ENCODE measurements at places on chromosomes 2 and 18.

DNA sequence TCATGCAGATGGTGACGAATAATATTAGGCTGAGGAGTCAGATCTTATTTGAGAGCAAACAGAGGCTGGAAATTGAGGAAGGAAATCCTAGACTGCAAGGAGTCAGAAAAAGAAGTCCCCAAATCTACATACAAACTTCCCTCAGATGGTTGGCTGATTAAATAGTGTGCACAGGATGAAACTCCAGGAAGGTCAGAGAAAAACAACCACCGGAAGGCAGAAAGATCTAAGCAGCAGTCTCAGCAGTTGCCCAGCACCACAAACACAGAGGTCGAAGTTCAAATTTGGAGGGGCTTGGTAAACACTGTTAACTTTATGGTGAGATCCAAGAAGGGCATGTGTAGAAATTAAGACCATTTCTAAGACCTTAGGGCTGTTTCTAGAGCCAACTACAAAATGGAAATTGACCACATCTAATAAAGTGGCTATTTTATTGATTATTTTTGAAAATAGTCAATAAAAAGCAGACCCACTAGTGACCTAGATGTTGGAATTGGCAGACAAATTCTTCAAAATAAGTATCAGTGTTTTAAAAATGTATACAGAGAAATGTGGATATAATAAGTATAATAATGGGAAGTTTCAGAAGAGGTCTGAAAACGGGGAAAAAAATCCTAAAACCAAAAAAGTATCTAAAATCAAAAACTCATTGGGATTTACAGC, 134.8 kb downstream of the GALNT1 start:
- DNase-seq = no peak

GRCh38 chr2:208531361-208531760, 124.8 kb downstream of the PTH2R start:
- no peak for DNase-seq

GRCh38 chr2:64915510-64915900, 73.7 kb upstream of the SLC1A4 start:
- DNase-seq = no peak

DNA sequence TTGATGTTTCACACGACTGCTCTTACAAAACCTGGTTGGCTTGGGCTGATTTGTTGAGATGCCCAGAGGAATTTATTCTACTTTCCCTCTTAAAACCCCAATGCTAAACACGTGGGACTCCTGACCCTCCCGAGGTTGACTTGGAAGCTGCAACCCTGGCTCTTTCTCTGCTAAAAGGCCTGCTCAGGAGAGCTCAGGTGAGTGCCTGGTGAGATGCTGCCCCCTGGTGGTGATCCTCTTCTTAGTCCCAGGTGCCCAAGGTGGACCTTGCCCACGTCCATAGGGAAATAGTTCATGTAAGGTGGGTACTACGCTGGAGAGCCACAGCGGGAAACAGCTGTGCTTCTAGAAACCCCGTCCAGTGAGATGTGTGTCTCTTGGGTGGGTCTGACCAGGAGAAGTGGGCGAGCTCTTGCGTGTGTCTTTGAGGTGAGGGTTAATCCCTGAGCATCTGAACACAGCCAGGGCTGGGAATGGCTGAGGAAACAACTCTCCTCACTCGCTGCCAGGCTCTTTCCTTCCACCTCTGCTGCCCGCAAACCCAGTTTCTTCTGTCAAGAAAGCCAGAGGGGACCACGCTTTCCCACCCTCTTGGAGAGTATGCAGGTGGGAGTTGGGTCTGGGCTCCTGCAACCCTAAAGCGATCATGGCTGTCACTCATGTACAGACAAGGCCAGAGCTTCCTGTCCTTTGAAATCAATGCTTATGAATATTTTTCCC, 25.5 kb upstream of the PXDN start:
- peak; percentile 79 for DNase-seq

DNA sequence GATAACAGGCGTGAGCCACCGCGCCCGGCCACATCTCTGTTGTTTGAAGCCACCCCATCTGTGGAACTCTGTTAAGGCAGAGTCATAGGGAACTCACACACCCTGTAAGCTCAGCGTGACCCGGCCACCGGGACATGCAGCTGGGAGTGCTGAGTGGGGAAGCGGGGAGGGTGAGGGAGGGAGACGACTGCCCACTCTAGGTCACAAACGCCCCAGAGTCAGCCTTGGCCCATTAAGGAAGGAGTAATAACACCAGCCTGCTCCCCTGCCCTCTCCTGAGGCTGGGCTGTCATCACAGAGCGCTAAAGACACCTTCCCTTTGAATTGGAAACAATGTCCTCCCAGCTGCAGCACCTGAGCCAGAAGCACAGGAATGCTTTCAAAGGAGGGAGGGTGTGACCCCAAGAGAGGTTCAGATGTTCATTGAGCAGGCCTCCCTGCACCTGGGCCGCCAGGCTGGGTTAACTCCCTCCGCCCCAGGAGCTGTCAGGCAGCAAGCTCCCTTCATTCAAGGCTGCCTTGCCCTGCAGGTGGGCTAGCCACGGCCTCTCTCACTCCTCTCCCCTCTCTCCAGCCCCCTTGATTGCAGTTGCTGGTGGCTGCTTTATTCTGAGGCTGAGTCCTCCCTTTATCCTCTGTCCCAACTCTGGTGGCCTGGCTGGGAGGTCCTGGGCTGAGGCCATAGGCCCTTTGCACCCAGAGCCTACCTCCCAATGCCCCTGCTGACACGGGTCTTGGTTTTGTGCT, 77.2 kb upstream of the HPCAL1 start:
- no peak for DNase-seq

DNA sequence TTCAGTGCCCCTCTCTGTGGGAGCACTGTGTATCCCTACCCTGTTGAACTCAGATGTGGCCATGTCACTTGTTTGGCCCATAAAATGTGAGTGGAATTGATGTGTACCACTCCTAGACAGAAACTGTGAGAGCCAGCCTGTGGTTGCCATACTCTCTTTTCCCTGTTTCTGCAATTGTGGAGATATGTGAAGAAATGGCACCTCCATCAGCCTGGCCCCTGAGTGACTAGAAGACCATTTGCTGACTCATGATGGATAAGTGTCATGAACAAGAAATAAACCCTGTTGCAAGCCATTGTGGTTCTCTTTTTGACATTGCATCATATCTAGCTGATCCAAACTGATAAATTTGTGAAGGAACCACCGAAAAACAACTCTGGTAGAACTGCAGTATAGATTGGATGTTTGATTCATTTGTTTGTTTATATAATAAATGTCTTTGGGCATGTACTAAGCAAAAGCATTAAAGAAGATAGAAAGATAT, 214.5 kb upstream of the FBXO11 start:
- no peak for DNase-seq

DNA sequence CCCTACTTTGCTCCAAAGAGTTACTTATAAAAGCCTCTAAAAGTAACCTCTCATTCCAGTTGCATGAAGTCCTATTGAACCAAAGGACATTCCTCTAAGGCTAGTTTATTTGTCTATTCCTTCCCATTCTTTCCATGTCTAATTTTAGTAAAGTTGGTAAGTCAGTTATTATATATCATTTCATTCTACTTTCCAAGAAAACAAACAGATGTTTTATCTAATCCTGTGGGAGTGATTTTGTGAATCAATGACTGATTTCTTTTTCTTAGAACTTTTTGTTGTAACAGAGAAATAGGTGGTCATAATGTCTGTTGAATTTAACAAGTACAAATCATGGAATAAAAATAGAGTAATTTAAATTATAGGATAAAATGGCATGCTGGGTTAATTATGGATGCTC, 286.3 kb downstream of the FSIP2 start:
- DNase-seq = no peak

GRCh38 chr2:231966886-231967285, 5.4 kb downstream of the DIS3L2 start:
- DNase-seq = no peak

GRCh38 chr2:231665245-231666170, 42.8 kb upstream of the PTMA start:
- no peak for DNase-seq

- DNase-seq = no peak
Measured at GRCh38 chr2:225531559-225531958, 132.0 kb downstream of the NYAP2 start.

DNA sequence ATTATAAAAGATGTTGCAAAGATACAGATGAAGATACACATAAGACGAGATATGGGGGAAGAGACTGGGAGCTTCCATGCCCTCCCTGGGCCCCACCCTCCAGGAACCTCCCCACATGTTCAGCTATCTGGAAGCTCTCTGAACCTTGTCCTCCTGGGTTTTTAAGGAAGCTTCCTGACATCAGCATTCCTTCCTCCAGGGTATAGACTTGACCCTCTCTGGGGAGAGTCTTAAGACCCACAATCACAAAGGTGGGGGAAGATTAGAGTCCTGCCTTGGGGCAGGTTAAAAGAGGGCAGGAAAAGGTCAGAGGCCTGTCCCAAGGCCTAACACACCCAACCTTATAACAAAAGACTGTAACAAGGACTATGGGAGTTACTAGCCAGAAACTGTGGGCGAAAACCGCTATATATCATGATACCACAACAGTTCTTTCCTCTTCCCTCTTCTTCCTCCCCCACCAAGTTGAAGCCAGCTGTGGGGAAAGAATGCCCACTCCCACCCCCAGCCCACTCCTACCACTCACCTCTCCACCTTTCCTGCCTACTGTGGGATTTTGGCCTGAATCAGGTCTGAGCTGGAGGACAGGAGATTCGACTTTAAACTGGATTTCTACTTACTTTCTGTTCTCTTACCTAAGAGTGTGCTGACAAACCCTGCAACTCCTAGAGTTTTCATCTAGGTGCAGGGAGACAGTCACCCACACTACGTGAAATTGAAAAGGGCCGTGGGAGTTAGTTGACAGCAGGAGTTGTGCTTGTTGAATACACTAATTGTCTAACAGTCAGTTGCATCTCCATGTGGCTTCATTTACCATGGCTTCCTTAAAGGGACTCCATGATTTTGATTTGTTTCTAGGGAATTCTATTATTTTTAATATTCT, 105.0 kb downstream of the LAMA3 start:
- DNase-seq = no peak

DNA sequence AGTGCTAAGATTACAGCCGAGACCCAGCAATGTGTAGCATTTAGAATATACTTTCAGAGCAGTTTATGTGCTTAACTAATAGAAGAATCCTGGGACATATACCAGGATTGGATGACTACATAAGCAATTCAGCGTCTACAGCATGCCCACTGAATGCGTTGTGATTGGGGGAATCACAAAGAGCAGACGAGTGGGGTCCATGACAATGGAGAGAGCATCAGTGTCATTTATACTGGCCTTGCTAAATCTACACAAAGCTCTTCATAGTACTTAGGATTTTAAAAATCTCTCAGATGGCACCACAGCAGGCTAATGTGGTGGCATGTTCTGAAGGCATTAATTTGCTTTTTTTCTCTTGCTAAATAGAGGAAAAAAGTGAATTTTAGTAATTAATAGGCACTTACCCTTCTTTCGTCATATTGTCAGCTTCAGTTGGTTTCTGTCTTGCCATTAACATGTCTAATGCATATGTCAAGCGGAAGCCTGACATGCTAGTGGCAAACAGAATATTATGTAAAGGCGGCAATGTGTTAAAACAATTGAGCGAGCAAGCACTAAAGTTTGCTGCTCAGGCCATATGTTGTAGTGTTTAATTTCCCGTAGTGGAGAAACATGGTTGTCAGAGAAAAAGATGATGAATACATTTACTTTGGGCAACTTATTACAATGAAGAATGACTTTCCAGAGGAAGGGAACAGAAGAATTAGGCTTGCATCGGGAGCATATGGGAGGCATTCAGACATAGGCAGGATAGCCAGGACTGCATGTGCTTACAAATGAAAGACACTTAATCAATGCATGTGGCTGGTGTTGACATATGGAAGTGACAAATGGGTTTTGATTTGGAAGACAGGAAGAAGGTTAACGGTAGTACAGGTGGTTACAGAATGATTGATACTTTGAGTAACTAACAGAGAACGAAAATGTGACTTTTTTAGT, 145.2 kb downstream of the ICOS start:
- no peak for DNase-seq

DNA sequence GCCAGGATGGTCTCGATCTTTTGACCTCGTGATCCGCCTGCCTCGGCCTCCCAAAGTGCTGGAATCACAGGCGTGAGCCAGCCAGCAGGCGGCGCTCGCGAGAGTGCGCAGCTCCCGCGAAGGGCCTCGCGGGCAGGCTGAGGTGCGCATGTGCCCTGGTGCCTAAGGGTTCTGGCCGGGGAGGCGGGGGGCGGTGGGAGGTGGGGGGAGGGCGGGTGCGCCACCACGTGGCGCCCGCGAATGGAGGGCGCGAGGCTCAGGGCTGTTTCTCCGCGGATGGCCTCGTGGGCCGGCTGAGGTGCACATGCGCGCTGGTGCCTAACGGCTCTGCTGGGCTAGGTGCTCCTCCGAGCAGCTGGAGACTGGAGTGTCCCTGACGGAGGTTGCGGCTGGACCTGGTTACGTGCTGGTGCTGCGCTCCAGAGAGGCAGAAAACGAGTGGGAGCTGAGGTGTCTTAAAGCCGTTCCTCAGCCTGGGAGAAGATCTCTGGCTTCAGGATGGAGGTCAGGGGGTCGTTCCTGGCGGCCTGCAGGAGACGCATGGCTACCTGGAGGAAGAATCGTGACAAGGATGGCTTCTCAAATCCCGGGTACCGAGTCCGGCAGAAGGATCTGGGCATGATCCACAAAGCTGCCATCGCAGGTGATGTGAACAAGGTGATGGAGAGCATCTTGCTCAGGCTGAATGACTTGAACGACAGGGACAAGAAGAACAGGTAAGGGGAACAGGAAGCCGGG, at the start of gene ANKRD62:
TSS of gene ANKRD62 (plus strand) at position 324 of the 738 bp plus-strand sequence. CDS start at position 499, 175 bp downstream.
- DNase-seq = no peak

DNA sequence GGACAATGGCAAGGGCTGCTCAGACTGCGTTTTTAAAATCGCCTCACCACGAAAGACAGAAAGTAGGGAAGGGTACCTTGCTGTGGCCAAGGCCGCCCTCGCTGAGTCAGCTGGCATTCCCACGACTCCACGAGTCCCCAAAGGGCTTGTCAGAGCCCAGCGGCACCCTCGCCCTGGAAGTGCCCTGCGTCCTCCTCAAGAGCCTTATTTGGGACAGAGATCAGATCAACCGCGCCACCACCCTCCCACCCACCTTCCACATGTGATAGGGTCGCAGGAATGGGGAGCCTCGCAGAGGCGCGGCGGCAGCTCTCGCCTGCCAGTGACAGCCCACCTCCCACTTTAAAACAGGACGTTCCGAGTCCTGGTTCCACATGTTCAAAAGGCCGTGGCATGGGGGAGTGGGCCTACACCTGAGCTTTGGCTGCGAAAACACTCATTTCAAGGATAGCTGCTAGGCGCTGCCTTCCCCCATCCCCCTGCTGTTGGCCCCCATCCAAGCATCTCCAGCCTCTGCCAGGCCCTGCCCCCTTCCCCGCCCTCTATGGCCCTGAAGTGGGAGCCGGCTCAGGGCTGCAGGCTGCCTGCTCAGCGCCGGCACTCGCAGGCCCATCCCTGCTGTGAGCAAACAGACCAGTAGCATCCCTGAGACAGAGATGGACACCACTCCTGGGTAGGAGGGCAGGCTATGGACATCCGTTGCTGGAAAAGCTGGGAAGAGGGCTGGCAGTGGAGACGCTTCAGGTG, 38.1 kb upstream of the ARHGEF4 start:
- DNase-seq = no peak

GRCh38 chr2:206859330-206859739, 80.0 kb upstream of the CPO start:
- no peak for DNase-seq

GRCh38 chr2:61165946-61166345, 4.0 kb downstream of the C2orf74 start:
- DNase-seq = no peak

All from RWPE1 (cell line).